ENCODE measurements at places on chromosomes 1 and 21.

GRCh38 chr1:31511848-31512615 lies 64.3 kb upstream of the TINAGL1 start:
- DNase-seq = no peak

DNA sequence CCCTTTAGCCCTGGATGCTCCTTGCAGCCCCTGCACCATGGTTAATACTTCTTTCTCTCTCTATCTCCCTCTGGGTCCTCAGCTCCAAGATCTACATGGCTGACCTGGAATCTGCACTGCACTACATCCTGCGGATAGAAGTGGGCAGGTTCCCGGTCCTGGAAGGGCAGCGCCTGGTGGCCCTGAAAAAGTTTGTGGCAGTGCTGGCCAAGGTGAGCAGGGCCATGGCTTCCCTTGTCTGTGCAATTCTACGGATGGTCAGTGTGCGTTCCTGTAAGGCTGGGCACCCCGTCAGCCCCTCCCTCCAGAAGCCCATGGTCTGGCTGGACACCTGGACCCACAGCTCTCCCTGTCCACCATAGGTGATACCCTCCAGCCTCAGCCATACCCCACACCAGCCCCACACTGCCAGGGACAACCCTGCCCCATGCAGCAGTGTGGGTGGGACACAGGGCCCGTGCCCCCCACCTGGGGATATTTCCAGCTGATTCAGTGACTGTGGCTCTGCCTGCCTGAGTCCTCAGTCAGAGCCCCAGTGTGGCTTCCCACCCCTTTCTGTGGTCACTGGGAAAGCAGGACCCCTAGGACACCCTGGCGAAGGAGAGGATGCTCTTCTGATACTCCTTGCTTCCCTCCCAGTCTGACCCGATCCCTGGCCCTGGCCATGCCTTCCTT lies 31.4 kb downstream of the QSOX1 start:
- no peak for DNase-seq

- no peak for DNase-seq
These were observed 396.7 kb upstream of the DAB1 start for GRCh38 chr1:57820356-57821095.

GRCh38 chr1:41663671-41664400 lies 179.4 kb upstream of the EDN2 start:
- DNase-seq = no peak

DNA sequence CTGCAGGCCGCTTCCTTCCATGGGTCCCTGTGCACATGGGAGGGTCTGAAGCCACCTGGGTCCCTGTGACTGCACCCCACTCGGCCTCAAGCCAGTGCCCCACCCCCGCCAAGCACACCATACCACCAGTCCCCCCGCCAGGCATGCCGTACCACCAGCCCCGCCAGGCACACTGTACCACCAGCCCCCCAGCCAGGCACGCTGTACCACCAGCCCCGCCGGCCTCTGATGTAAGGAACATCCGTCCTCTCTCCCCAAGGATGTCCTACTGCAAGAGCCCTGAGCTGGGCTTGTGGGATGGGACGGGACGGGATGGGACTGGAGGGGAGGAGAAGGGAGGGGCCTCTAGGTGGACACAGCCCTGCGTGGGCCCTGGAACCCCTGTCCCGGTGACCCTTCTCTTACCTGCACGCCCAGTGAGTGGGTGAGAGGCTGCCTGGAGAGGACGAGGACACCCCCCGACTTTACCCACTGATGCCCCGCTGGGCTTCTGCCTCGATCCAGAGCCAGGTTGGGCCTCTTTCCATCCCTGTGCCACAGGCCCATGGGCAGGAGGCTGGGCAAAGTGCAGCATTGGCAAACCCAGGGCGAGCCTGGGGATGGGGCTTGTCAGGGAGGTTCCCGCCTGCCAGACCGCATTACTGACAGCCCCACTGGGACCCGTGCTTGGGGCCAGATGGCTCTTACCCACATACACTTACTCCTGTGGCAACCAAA lies 40.8 kb upstream of the COL6A1 start:
- no peak for DNase-seq

DNA sequence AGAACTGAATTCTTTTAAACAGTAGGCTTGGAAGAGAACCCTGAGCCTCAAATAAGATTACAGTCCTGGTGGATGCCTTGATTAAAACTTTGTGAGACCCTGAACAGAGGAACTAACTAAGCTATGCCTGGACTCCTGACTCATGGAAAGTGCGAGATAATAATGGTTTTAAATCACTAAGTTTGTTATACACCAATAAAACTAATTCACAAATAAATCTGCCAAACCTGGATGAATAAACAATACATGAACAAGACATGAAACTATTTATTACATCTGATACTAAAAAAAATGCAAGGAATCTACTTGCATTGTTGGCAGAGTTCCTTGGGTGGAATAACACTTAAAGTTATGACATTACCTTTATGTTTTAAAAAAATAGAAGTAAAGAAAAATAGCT lies 118.4 kb downstream of the PIGK start:
- no peak for DNase-seq

DNA sequence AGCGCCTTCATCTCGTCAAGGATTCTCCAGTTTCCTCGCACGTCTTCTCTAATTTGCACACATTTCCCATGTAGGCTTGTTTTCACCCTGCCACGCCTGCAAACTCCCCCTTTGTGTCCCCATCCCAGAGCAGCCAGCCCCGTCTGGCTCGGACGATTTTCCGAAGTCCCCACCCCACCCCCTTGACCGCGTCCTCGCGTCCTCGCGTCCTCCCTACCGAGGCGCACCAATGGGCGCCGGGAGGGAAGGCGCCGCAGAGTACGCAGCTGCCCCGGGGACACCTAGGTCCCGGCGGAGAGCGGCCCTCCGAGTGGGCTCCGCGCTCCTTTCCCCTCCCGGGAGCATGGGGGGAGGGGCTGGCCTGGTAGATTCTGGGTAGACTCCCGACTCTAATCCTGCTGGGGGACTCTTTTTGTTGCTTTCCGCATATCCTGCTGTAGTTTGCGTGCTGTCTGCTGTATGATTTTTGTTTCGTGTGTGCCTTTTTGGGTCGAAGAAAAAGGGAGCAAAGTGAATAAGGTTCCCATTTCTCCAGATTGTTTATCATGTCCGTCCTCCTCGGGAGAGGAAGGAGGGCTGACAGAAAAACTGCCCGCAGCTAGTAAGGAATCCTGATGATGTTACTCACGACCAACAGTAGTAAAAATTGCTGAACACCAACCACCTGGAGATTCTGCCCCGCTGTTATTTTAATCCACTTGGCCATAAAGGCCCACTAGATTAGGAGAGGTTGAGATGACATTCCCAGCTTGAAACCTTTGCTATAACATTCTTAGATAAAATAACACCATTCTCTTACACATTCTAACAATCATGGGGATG lies 1.5 kb downstream of the CACHD1 start:
- no peak for DNase-seq

GRCh38 chr21:16007943-16008342 lies 278.2 kb downstream of the USP25 start:
- no peak for DNase-seq

GRCh38 chr1:64100791-64101190 lies 102.6 kb upstream of the UBE2U start:
- no peak for DNase-seq

- no peak for DNase-seq
These were observed 100.1 kb upstream of the S1PR1 start for GRCh38 chr1:101136739-101137138.

DNA sequence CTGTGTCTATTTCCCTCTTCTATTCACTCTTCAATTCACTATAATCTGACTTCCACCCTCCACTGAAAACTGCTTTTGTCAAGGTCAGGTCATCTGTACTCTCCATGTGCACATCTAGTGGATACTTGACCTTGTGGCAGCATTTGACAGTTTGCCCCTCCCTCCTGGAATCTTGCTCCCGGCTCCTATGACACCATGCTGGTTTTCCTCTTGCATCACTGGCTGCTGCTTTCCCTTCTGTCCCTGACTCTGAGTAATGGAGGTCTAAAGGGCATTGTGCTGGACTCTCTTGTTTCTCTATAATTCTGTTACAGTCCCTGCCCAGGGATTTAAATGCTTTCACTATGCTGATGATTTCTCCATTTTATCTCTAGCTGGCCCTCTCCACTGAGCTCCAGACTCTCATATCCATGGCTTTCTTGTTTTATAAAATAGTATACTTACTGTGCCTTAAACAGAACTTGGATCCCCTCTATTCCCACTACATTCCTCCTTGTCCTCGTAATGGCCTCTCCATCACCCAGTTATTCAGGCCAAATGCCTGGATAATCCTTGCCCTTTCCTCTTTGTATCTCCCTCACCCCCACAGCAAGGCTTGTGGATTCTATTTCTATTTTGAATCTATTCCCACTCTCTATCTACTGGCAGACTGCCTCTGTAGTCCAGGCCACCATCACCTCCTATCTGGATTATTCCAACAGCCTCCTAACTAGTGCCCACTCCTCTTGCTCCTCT lies 36.8 kb upstream of the PODN start:
- no peak for DNase-seq

DNA sequence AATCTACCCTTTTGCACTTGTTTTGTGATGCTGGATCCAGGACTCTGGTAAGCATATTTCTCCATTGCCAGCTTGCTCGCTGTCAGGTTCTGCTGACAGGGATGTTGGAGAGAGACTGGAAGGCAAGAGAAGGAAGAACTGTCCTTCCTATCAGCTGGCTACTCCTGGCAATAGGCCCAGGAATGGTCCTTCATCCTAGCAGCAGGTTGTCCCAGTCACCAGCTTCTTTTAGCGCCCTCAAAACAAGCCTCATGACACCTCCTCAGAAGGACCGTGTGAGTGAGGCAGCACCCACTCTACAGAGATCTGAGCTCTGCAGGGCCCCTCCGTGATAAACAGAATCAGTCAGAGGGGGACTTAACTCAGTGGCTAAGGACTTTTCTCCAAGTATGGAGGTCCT lies 33.1 kb upstream of the SLAMF9 start:
- DNase-seq = no peak

DNA sequence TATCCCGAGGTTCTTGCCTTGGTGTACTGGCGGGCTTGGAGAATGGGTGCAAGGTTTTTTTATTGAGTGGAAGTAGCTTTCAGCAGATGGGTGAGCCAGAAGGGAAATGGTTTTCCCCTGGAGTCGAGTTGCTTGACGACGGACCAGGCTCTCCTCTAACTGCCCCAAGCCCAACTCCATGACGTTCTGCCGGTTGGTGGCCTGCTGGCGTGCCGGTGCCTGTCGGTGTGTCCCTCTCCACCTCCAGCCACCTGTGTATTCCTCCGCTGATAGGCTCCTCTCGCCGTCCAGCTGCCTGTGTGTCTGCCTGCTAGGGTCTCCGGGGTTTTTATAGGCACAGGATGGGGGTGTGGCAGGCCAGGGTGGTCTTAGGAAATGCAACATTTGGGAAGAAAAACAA lies 34.3 kb upstream of the PTGFRN start:
- no peak for DNase-seq

DNA sequence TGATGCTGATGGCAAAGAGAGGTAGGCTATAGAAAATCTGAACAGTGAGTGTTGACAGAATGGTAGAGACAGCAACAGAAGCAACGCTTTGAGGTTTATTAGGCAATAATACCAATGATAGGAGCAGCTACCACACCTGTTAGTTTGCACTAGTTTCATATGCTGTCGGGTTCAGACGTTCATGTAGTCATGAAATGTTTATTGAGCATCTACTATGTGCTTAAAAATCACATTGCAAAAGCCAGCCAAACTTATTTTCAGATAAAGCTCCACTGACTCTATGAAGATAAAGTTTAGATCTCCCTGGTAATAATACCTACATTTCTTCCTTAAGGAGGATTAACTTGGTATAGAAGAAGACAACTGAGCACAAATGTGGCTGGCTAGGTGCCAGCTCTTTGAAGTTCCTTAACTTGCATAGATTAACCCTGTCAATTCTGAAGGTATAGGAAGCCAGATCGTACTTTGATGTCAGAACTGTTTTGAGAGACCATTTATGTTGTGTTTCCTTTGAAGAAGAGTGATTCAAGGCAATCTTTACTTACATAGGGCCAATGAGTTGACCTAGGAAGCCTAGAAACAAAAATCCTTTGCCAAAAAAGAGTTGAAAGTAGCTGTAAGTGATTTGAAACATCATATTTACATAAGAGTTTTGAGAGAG lies 71.5 kb downstream of the DISP1 start:
- DNase-seq = no peak

DNA sequence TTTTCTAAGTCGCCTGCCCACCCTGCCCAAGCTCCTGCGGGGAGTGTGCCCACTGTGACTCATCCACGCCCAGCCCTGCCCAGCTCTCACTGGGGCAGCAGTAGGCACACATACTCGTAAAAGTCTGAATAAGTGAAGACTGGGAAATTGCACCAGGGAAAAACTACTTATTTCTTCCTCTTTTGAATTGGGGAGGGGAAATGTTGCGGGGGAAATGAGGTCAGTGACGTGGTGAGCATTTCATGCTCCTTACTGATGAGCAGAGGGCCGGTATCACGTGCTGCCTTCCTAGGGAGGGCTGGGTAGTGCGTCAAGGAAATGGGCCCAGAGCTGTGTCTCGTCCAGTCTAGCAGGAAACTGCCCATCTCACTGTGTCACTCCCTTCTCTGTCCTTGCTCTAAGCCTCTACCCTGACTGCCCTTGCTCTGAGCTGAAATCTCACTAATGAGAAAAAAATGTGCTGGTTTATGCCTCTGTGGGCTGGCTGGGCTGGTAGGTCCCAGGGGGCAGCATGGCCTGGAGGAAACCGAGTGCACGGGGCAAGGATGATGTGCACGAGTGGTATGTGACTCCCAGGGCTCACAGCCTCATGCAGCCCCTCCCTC lies 13.5 kb upstream of the TNFRSF1B start:
- no peak for DNase-seq

GRCh38 chr1:147613506-147613905 lies 56.8 kb downstream of the ACP6 start:
- DNase-seq = no peak

DNA sequence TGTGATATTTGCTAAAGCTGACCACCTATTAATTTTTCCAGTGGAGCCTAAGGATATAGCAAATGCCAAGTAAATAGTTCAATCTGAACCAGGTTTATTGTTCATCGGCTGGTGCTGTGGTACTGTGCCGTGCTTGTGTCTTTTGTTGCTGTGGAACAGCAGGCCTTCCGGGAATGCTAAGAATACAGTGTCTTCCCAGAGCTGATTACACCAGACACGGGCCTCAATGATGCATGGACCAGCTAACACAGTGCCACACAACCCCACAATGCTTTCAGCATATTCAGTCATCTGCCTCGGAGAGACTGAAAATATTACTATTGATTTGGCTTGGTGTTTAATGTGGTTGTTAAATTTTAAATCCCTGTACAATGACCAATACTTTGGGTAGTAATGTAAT lies 415.4 kb downstream of the PTBP2 start:
- DNase-seq = no peak

DNA sequence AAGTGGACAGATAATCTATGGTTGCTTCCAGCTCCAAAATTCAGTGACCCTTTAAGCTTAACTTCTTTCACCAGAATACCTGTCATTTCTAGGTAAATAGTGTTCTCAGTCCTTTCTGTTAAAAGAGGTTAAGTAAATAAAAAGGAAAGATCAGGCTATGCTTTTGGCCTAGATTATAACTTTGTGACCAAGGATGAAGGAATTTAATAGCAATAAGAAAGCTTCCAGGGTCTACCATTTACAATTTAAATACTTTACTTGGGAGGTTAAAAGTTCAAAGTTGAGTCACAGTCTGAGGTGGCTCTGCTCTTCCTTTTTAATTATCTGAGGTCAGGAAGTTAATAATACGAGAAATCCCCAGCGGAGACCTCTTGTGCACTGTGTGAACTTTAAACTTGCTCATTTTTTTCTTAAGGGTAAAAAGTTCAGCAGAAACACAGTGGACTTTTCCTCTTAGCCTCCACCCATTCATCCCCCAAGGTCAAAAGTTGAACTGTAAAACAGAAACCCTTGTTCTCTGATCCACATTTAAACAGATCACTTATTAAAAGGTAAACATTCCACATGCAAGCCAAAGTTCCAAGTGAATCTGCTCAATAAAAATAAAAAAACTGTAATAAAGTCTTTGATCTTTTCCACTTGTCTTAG lies 187.1 kb downstream of the NRIP1 start:
- no peak for DNase-seq

- DNase-seq = no peak
These were observed 30.6 kb downstream of the MPZL1 start for GRCh38 chr1:167752219-167752985.
